Stimulated activated CD8-positive, alpha-beta memory T cell treated with anti-CD3 and anti-CD28 coated beads, Interleukin-4, amount 100 ng/mL, for 4 hours (primary cell): ENCODE measurements at places on chromosomes 1 and 21.

- no peak for DNase-seq
These were observed 47.3 kb downstream of the UBIAD1 start for GRCh38 chr1:11320153-11320936.

- DNase-seq = no peak
These were observed 61.7 kb downstream of the ATF6 start for GRCh38 chr1:161827786-161828185.

DNA sequence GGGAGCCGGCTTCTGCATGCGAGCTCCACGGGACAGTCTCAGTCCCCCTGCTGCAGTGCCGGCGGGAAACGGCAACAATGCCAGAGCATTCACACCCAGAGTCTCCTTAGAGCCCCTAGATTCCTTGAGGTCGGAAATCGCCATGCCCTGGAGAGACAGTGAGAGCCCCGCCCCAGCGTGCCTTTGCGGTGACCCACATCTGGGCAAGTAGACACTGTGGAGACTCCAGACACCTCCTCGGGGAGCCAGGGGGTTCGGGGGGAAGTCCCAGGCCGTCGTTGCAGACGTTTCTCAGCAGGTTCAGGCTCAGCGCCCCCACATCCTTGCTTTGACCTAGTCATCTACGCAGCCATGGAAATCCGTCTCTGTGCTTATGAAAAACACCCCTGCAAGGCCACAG is 81.3 kb upstream of the ARHGEF16 start:
- no peak for DNase-seq

DNA sequence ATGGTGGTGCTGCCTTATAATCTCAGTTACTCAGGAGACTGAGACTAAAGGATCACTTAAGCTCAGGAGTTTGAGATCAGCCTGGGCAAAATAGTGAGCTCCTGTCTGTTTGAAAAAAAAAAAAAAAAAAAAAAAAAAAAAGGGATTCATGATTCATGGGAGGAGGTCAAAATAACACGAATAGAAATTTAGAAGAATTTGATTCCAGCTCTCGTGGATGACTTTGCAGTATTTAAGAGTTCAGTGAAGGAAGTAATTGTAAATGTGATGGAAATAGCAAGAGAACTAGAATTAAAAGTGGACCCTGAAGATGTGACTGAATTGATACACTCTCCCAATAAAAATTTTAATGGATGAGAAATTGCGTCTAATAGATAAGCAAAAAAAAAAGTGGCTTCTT is 15.8 kb downstream of the AUNIP start:
- DNase-seq = no peak
